ENCODE measurements at places on chromosomes 7 and 10.
A peak's percentile ranks its signal among the peaks of the same experiment; 100 is the strongest.

- no peak for DNase-seq
Observed at GRCh38 chr10:122875843-122876466, 3.4 kb downstream of the FAM24B start.

GRCh38 chr7:96679886-96680285 lies 29.8 kb downstream of the SEM1 start:
- DNase-seq: no peak

DNA sequence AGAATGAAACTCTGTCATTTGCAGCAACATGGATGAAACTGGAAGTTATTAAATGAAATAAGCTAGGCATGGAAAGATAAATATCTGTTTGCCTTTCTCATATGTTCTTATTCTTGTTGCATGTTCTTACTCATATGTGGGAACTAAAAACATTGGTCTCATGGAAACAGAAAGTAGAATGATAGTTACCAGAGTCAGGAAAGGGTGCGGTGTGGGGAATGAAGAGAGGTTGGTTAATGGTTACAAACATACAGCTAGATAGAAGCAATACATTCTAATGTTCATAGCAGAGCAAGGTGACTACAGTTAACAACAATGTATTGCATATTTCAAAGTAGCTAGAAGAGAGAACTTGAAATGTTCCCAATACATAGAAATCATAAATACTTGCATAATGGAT lies 105.1 kb downstream of the FAM107B start:
- no peak for DNase-seq

GRCh38 chr10:28981007-28981406 lies 303.7 kb downstream of the BAMBI start:
- DNase-seq: no peak

- DNase-seq: peak; percentile 69
Observed at GRCh38 chr10:44932517-44933450, 21.6 kb downstream of the TMEM72 start.

DNA sequence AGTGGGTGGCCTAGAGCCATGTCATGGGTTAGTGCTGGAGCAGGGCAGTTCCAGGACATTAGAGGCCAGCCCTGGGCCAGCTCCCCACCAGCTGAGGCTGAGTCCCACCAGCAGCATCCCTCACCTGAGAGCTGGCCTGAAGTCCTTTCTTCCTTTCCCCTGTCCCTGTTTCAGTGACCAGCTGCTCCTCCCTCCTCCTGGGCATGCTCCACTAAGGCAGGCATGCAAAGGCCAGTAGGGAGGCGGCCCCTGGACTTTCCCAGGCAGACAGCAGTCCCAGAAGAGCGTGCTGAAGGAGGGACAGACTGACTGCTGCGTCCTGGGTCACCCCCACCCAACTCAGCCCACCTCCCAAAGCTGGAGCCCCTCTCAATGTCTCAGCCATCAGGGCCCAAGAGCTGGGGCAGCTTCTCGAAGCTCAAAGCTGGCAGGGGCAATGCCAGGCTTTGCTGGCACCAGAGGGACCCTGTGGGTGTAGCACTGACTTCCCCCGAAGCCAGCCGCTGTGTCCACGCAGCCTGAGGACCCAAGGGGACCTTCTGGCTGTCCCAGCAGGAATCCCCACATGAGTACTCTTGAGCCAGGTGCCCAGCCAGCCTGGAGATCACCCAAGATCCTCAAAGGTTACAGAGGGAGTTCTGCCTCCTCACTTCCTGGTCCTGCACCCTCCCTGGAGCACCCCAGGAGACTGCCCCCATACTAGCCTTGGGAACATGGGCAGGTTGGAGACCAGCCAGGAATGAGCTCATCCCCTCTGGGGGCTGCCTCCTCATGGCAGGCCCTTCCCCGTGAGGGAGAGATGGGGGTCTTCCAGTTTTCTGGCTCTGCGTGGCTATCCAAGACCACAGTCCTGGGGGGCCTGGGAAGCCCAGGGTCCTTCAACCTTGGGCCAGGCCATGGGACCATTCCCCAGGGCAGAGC lies 35.2 kb upstream of the RET start:
- DNase-seq: no peak

GRCh38 chr10:8159341-8160165 lies 105.1 kb downstream of the GATA3 start:
- DNase-seq: no peak

DNA sequence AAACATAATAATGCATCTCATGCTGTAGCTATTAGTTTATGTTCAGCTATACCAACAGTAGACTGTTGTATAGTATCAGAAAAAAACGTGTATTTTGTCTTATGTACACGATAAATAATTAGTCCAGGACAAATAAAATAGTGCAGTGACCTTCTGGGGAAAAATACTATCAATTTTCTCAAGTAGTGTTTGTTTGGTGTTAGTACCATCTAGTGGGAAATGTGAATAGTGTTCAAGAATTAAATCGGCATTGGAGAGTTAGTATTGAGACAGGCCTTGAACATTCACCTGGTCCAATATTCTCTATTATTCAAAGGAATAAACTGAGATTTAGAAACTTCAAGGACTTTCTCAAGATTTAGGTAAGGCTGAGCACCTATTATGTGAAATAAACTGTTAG lies 21.7 kb upstream of the OR2A5 start:
- DNase-seq: peak; percentile 22

DNA sequence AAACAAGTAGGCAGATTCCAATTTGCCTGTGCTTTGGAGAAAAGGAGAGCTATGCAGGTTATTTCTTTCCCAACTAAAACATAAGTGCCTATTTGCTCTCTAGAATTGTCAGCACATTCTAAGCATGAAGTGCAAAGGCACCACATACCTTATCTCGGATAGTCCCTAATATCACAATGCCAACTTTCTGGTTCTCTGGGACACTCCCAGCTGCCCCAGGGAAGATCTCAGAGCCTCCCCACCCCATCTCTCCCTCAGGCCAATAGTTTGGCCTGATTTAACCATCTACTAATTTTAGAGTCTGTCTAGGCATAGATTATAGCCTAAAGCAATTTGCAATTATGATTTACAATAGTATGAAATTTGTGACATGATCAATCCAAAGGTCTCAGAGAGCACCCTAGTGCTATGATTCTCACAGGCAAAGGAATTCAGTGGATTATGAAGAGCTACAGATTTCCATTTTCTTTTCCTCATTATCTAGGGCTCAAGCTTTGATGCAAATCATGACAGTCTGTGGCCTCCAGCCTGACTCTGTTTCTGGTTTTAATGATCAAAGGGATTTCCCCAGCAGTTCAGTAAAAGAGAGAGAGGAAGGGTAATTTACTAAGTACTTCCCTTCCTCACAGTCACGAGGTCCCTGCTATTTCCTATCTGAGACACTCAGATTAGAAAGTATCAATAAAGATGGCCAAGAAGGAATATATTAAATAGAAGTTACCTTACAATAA lies 29.0 kb upstream of the IL6 start:
- DNase-seq: no peak

GRCh38 chr7:69836702-69837101 lies 238.4 kb downstream of the AUTS2 start:
- no peak for DNase-seq

DNA sequence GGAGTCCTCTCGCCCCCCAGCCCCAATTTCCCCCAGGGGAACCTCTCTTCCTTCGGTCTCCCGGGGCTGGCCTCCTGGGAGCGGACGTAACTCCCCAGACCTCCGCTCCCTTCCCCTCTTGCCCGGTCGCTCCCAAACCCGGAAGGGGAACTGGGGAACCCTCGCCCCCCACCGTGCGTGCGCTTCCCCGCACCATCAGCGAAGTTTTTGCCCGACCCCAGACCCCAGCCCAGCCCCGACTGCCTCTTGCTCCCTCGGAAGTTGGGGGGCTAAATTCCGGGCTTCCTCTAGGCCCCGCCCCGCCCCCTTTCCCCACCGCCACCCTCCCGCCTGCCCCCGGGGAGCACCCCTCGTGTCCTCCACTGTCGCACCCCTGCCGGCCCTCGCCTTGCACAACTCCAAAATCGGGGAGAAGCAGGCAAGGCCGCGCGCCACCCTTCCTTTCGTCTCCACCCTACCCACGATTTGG lies 436 bp downstream of the GNB2 start:
- peak; percentile 36 for DNase-seq

DNA sequence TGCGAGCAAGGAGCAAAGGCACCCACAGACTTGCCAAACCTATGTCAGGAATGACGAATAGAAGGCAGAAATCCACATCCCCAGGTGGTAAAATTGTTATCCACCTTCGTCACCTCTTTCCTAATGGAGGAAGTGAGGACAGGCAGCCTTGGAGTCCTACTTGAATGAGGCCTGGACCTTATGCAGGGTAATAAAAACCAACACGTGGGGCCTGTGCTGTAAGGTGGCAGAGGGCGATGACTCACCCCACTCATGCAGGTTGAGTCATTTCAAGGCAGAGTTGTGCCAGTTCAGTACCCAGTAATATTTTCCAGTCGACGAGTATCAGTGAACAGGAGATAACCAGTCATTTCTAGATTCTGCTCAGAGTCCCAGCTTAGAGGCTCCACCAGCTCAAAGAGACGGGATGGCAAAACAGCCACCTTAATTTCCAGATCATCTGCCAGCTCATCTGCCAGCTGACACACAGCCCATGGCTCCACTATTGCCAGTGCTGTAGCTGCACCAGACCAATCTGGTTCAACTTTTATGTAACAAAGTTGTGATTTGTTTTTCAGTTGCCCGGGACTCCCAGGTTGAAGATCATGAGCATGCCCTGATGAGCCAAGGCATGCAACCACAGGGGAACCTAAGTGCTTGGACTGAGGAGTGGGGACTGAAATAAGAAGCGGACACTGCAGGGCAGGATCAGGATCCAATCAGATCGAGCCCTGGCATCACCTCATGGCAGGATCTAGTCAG lies 176.2 kb upstream of the ITGB1 start:
- DNase-seq: peak; percentile 85

DNA sequence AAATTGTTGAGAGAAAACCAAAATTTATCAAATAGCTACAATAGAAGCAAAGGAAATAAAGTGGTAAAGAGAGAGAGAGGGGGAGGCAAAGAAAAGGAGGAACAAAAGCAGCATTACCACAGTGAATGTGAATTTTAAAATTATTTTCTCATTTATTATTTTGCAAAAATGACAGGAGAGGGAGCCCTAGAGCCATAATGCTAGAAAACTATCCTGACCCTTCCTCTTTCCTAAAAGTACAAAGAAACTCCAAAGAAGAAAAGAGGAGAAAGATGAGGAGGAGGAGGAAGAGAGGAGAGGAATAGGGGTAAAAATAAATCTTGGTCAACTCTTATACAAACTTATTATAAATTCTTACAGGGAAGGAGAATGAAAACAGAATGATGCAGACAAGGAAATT lies 921.5 kb downstream of the NRG3 start:
- no peak for DNase-seq

GRCh38 chr7:133887459-133887858 lies 239.7 kb upstream of the LRGUK start:
- DNase-seq: no peak

- DNase-seq: no peak
Observed at GRCh38 chr7:117347962-117348672, 25.3 kb upstream of the WNT2 start.

GRCh38 chr7:111642373-111642772 lies 80.1 kb upstream of the IMMP2L start:
- no peak for DNase-seq

DNA sequence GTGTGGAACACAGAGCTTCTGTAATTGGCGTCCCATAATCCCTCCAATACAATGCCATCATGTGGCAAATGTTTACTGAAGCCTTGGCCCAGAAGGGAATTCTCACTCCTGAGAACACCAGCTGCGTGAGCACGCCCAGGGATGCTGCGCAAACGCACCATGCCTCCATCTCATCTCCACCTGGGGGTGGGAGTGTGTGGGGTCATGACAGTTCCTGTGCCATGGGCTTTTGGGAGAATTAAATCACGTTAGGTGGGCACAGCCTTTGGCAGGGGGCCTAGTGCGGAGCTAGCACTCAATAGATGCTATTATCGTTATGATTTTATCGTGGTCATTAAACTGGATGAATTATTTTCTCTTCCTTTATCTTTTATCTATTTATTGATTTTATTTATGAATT lies 15.8 kb downstream of the WDFY4 start:
- no peak for DNase-seq

- DNase-seq: no peak
Observed at GRCh38 chr7:17370901-17371585, 72.6 kb downstream of the AHR start.

DNA sequence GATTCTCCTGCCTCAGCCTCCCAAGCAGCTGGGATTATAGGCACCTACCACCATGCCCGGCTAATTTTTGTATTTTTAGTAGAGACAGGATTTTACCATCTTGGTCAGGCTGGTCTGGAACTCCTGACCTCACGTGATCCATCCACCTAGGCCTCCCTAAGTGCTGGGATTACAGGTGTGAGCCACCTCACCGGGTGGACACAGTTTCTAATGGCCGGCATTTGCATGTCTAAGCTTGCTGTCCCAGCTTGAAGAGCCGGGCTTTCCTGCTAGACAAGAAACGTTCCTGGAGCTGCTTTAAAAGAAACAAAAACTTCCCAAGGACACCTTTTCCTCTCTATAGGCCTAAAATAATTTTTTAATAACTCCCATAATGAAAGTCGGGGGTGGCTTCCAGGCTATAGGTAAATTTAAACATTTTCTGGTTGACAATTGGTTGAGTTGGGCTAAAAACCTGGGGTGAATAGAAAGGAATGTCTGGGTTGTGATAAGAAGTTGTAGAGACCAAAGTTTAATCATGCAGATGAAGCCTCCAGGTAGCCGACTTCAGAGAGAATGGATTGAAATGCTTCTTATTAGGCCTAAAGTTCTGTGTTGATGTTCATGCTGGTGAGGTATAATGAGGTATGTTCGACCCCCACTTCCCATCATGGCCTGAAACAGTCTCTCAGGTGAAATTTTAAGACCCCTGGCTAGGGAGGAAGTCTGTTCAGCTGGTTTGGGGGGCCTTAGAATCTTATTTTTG lies 8.8 kb downstream of the ACADSB start:
- DNase-seq: no peak

- no peak for DNase-seq
Observed at GRCh38 chr7:2180081-2180480, 52.7 kb downstream of the MAD1L1 start.

GRCh38 chr7:4769761-4770160 lies 5.7 kb upstream of the AP5Z1 start:
- DNase-seq: no peak

DNA sequence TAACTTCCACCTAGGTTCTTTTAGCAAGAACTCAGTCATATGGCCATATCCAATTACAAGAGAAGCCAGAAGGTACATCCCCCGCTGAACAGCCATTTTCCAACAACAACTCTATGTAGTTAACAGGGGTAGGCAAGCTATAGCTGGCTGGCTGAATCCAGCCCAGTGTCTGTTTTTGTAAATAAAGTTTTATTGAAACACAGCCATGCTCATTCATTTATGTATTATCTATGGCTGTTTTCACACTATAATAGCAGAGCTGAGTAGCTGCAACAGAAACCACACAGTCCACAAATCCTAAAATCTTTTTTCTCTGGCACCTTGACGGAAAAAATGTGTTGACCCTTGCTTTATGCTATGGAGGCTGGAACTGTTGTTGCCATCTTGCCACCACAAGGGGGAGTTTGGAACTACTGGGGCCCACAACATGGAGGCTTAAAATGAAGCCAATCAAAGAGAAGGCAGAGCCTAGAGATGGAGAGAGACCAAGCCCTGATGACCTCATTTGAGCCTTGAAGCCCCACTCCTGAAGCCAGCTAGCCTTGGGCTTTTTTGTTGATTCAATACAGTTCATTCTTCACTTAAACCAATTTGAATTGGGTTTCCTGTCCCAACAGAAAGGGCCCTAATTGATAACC lies 33.3 kb upstream of the XPNPEP1 start:
- no peak for DNase-seq
